ENCODE measurements at places on chromosomes 2 and 18. TPM values are rescaled to one million over a fixed set of nuclear protein-coding genes. Genes with fewer than 3 reads are reported as not detected.

GRCh38 chr2:134581877-134582546, 136.8 kb downstream of the TMEM163 start:
- no peak for DNase-seq

Gene TCF7L1
- not detected for total RNA-seq

- no peak for DNase-seq
Measured at GRCh38 chr2:184769023-184769422, 170.7 kb downstream of the ZNF804A start.

Gene TGFA
- total RNA-seq, result 0.27 TPM

DNA sequence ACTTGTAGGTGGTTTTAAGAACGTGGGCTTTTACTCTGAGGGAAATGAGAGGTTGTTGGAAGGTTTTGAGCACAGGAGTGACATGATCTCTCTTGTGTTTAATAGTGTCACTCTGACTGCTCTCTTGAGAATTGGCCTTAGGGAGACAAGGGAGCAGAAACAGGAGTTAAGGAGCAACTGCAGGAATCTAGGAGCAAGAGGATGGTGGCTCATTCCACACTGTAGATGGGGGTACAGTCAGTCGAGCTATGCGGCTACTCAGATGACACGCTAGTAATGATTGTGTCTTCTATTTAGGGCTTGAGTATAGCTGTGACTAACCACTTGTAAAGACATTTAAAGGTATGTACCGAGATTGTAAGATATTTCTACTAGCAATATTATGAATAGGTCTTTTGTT, 87.4 kb downstream of the RPRM start:
- no peak for DNase-seq

DNA sequence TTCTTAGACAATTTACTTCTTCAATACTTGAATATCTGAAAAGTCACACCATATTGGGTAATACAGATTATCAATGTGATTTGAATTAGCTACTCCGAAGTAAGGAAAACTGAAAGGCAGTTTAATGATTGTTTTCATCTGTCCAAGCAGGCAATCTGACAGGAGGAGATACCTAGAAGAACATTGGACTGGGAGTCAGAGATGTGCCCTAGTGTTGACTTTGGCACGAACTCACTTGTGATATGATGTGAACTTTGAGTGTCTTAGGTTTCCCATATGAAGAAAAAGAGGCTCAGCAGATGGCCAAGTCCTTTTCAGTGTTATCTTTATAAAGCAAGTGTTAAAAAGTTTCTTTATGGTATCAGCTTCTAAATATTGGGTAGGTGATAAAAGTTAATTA, 287.1 kb downstream of the MTX2 start:
- no peak for DNase-seq

DNA sequence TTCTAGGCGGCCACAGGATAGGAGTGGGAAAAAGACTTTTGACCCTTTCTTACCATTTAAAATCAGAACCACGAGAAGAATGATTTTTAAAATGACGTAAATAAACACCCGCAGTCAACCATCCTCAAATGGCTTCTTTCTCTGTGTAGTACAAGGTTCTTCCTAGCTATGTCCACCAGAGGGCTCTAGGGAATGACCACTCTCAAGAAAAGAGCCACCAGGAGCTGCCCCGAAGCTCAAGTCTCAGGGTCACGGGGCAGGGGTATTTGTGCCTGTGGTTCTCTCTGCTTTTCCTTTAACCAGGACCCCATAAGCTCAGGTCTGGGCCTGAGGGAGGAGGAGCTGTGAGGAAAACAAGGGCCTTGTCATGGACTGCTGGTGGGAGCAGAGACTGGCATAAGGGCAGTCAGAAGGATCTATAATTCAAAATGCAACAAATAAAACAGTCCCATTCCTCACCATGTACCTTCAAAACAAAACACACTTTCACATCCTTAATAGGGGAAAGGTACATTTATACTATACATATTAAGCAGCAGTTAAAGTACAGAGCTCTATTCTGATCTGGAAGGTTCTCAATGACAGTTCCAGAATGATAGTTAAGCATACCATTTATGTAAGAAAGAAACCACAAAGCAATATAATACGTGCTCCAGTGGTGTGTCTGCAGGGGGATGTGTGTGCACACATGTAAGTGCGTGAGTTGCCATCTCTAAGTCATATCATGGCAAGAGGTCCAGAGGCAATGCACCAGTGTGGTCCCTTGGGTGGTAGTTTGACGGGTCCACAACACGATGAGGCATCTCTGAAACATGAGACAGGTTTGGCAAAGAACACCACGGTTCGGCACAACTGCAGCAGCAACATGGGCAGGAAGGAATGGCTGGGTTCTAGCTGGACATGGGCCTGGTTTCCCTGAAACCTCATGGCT, 18.6 kb downstream of the LYPD1 start:
- DNase-seq, result no peak

GRCh38 chr2:56749152-56749752, 565.5 kb downstream of the CCDC85A start:
- DNase-seq, result no peak

GRCh38 chr18:4292696-4293095, 162.4 kb downstream of the DLGAP1 start:
- DNase-seq, result no peak

DNA sequence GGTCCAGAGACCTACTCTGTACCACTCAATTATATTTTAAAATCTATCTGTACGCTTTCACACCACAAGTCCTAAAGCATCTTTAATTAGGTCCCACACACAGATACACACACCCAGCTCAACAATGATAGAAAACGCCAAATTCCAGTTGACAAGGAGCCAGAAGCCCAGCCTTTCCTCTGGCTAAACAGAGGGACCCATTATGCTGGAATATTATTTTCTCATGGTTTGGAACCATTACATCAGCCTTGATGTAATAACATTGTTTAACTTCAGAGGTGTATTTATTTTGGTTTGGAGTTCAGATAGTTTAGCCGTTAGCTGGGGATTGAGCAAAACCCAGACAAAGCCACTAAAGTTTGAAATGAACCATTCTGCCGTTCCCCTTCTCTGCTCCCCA, 14.0 kb upstream of the INHBB start:
- DNase-seq, result no peak

- no peak for DNase-seq
Measured at GRCh38 chr18:32315881-32316280, 126.0 kb downstream of the MEP1B start.

- DNase-seq, result no peak
Measured at GRCh38 chr2:21411741-21412140, 288.0 kb downstream of the TDRD15 start.

- DNase-seq, result no peak
Measured at GRCh38 chr18:2963048-2963447, 49.9 kb downstream of the LPIN2 start.

- DNase-seq, result no peak
Measured at GRCh38 chr2:237455764-237456163, 31.3 kb upstream of the MLPH start.

Gene FSIP2
- 1.1 TPM for total RNA-seq

DNA sequence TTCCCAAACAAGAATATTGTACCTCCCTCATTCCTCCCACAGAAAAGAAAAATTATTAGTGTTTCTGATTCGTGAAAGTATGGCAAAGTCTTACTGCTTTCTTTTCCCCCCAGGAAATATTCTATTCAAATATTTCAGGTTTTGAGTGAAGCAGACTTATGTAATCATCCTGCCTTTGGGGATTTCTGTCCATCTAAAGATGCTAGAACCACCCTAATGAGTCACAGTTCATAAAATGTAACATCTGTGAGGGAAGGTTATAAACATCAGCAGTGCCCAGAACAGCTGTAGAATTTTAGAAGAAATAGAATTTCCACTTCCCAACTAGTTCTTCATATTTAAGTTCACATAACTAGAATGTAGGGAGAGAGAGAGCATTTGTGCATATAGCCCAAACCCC, 39.0 kb downstream of the EEF1B2 start:
- DNase-seq, result no peak

Gene SIGLEC15
- 6.2 TPM for total RNA-seq

GRCh38 chr18:59172664-59173249, 33.1 kb downstream of the SEC11C start:
- DNase-seq, result no peak

GRCh38 chr2:234286118-234286598, 210.7 kb downstream of the ARL4C start:
- no peak for DNase-seq

DNA sequence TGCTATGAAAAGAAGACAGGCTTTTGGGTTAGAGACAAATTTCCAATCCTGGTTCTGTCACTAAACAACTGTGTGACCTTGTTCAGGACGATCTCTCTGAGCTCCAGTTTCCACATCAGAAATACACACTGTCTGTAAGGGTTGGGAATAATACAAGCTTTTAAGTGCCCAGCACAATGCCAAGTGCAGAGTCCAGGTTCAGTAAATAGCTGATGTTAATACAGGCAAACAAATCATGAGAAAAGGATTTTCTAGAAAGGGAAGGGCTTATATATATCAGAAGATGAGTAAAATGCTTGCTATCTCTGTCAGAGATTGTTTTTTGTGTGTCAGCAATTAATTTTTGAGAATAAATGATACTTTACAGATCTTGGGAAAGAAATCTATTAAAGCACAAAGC, 388.3 kb downstream of the NBAS start:
- no peak for DNase-seq

Gene DQX1
- total RNA-seq, result under 0.01 TPM

GRCh38 chr18:65279668-65280305, 471.0 kb upstream of the CDH7 start:
- no peak for DNase-seq

Data from hematopoietic multipotent progenitor cell (in vitro differentiated cells).